NCI-H524 treated with DMSO at 0.1 percent for 48 hours (cell line): ENCODE measurements at places on chromosomes 6 and 20.

DNA sequence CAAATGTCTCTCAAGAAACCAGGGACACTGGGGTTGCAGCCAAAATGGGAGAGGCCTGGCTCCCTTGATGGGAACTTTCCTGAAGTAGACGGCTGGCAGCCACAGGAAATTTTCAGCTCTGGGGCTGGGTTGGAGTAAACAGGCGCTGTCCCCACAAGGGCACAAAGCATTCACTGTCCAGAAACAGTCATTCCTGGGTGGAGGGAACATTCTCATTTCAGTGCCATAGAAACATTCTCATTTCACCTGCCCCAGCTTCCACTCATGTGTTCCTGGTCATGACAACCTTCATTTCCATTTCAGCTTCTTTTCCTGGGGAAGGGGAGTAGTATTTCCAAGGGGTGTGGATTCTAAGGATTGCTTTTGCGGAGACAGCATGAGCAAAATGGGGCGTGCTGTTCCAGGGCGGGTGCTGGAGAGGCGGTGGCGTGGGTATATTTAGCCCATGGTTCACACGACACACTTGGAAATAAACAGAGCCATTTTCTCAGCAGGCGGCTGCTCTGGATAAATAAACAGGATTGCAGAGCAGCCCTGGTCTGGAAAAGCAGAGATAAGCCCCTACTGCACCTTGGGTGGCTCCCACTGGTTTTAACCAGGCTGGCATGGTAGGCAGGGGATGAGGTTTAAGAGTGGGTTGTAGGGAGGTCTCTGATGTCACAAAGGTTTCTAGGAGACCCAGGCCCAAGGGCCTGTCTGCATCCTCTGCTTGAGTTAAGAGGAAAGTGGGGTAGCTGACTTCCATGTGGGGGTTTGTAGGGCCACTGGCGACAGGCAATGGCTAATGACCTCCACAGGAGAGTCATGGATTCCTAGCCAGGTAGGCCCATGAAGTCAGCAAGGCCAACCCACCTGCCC, 32.9 kb downstream of the COX4I2 start:
- no peak for DNase-seq

DNA sequence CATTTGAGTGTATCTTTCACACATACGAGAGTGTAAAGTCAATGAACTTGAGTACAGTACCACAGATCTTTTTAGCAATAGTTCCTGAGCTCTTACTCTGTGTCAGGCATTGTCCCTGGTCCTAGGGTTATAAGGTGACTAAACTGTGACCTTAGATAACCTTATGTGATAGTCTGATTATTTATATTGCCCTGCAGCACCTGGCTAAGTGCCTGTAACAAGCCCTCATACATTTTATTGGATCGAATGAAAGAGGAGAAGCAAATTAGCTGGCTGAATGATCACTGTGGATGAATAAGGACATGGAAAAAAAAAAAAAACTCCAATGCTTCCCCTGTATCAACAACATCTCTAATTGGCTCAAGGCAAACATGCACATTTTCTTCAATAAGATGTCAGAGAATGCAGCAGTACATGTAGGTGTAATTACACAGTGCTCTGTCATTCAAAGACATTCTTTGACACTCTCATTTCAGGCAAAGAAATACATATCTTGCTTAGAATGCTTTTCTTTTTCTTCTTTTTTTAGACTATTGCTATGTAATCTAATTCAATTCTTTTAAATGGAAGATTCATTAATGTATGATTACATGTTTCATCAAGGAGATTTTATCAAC, 153.4 kb downstream of the PHACTR1 start:
- DNase-seq: no peak

DNA sequence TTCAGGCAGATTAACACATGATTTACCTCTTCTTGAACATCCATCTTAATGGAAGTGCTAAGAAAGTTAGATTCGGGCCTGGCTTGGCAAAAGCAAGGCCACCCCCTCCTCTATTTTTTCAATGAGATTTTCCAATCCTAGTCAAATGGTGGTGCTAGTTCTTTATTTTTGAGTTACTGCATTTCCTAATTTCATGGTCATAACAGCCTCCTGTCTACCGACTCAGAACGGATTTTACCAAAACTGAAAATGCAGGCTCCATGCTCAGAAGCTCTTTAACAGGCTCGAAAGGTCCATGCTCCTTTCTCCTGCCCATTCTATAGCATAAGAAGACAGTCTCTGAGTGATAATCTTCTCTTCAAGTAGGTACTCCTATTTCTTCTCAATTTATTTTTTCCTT, 117.2 kb upstream of the ESR1 start:
- DNase-seq: no peak

DNA sequence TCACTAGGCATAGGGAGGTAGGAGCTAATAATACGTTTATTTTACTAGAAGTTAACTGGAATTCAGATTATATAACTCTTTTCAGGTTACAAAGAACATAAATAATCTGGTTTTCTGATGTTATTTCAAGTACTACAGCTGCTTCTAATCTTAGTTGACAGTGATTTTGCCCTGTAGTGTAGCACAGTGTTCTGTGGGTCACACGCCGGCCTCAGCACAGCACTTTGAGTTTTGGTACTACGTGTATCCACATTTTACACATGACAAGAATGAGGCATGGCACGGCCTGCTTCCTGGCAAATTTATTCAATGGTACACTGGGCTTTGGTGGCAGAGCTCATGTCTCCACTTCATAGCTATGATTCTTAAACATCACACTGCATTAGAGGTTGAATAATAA, 1.1 kb downstream of the HFE start:
- DNase-seq: no peak

DNA sequence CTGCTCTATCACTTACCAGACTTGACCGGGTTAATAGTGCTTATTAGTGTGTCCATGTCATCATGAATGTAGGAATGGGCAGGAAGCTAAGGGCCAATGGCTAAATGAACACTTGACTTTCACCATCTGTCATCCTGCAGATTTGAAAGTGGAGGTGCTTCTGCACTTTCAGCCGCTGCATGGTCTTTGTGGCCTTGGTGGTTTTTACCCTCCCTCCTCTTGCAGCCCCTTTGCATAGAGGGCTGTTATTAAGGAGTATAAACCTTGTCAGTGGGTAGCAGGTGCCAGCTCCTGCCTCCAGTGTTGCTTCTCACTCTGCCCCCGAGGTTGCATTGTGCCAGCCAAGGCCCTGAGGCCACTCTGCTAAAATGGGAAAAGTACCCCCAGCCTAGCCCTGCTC, 122.2 kb upstream of the TNFAIP3 start:
- DNase-seq: no peak

DNA sequence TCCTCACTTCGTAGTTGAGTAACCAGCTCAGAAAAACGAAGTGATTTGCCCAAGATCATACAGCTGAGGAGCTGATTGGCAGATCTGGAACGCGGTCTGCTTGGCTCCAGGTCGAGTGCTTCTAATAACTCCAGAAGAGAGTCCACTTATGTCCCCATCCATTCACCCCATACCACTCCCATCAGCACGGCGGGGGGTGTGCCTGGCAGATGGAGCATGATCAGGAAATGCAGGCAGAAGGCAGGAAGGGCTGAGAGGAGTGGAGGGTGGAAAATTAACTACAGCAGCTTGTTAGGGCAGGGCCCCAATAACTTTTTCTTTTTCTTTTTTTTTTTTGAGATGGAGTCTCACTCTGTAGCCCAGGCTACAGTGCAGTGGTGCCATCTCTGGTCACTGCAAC, 15.0 kb downstream of the FITM2 start:
- peak; percentile 93 for DNase-seq

DNA sequence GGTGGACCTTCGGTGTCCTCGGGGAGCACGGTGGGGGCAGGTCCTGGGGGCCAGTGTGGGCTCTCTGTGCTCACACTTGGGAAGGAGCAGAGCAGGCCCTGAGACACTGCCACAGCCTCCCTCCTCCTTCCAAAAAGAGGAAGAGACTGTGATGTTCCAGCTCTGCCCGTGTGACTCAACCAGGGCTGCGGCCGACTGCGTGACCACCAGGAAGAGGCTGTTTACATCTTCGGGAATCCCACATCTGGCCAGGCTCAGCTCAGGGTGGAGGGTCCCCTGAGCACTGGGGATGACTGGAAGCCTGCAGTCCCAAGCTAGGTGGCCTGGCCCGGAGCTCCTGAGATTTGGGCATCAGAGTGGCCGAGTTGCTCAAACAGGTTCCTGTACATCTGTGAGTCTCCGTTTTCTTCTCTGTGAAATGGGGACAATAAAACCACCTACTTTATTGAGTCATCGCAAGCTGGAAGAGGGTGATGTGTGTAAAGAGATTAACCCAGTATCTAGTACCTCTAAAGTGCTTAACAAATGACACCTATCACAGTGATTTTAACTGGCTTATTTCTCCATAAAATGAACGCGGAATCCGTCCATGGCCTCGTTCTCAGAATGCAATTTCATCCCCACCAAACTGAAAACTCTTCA, 242.1 kb downstream of the DLL1 start:
- no peak for DNase-seq

- no peak for DNase-seq
These were observed 51.6 kb upstream of the FAM184A start for GRCh38 chr6:119129968-119130484.

DNA sequence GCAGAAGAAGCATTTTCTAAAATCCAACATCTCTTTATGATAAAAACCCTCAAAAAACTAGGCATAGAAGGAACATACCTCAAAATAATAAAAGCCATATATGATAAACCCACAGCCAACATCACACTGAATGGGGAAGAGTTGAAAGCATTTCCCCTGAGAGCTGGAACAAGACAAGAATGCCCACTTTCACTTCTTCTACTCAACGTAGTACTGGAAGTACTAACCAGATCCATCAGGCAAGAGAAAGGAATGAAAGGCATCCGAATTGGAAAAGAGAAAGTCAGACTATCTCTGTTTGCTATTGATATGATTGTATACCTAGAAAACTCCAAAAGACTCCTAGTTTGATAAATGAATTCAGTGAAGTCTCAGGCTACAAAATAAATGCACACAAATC, 7.9 kb upstream of the CDK19 start:
- no peak for DNase-seq

- no peak for DNase-seq
These were observed 40.8 kb downstream of the CHD6 start for GRCh38 chr20:41577129-41578009.

DNA sequence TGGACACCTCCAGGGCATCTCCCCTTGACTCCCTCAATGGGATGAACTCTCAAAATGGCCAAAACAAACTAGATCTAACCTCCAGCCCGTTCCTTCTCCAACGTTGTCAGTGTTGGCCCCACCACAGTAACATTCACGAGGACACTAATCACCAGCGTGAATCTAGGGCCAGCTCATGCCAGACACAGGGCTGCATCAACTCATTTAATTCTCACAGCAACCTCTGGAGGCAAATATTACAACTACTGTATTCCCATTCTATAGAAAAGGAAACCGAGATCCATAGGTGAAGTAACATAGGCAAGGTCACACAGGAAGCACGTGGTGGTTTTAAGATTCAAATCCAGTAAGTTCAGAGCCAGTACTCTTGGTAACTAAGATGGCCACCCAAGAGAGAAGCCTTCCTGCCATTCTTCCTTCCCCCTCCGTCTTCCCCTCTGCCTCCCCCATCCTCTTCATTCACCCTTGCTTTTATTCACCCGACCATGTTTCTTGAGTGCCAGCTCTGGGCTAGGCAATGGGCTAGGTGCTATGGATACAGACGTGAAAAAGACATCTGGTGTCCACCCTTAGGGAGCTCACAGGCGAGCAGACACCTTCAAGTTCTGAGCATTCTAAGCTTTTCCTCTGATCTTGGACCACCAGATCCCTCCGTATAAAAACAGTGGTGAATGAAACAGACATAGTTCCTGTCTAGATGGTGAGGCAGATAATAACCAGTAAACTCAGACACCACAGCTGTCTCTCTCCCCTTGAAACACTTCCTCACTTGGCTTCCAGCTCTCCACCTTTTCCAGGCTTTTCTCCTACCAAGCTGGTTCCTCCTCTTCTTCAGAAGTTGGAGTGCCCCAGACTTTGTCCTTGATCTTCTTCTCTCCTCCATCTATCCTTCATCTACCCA, 9.6 kb downstream of the CCM2L start:
- no peak for DNase-seq

DNA sequence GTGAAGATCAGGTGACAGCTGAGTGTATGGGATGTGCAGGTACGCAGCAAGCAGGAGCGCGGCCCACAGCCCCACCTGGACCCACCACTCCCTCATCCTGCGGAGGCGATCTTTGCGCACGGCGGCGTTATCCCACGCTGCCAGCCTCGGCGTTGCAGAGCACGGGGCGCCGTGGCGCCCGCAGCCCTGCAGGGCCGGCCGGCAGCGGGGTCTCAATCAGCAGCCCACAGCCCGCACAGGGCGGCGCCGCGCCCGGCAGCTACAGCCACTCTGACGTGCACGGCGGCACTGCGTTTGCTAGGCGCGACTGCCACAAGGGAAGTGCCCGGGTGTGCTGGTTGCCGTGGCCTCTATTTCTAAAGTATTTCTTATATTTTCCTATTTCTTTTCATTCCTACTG, 46.9 kb downstream of the LAMA2 start:
- DNase-seq: no peak

GRCh38 chr6:159324596-159324995, 155.4 kb downstream of the FNDC1 start:
- no peak for DNase-seq

GRCh38 chr6:168286116-168286515, 33.5 kb downstream of the DACT2 start:
- no peak for DNase-seq

- DNase-seq: no peak
These were observed 39.2 kb downstream of the KIF3B start for GRCh38 chr20:32316667-32317066.

DNA sequence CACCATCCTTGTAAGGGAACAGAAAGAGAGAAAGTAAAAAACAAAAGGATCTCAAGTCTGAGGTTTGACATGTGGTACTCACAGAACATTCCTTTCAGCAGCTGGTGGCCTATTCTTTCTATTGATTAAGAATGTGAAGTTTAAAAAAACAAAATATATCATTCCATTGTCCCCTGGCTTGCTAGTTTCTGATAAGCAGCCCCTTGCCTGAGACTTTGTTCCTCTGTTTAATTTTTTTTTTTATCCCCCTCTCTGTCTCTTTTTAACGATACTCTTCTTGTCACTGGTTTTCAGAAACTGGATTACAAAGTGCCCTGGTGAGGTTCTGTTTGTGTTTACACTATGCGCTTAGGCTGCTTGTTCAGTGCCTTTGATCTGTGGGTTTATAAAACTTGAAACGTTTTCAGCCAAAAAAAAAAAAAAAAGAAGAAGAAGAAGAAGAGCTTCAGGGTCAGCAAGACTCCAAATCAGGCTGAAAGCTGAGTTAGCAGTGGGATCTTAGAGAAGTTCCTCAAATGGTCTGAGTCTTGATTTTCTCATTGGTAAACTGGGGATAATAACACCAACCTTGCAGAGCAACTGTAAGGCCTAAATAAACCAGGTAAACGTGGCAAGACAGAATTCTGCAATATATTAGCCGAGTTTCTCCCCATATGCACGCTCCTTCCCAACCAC, 45.1 kb upstream of the SLC22A23 start:
- no peak for DNase-seq
